ENCODE measurements at places on chromosomes 4 and X.

- DNase-seq = no peak
These were observed 93.2 kb upstream of the PRKX start for GRCh38 chrX:3806630-3807029.

- DNase-seq = no peak
These were observed 252.5 kb downstream of the GPM6A start for GRCh38 chr4:175559526-175559925.

DNA sequence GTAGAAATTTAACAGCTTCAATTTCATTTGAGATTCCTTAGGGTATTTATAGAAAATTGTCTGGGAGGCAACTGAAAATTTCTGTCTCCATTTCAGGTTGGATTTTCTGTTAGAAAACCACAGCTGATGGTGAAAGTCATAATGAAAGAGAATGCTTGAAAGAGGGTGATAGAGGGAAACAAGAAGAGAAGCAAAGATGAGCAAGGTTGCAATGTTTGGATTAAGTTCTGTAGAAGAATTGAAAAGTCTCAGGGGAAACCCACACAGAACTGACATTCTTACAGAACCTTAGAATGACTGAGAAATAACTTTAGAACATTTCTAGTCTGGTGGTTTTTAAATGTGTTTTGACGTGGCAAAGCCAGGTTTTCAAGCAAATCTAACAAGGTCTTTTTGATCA, 14.7 kb downstream of the GBA3 start:
- DNase-seq = no peak

DNA sequence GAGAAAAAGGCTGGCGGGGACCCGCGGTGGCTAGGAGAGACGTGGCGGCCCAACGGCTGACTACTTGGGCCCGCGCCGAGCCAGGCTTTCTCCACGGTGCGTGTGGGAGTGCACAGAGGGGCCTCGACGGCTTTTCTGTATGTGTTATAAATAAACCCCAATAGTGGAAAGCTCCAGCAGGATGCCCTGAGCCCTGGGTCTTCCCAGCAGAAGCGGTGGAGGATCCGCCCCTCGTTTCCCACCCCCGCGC, 268 bp upstream of the PRRG1 start:
- no peak for DNase-seq

Measured in kidney epithelial cell (primary cell).